ENCODE measurements at places on chromosomes 16 and 17.

- peak; percentile 15 for DNase-seq
Measured at GRCh38 chr16:30418350-30419181, 11.2 kb downstream of the ZNF771 start.

- no peak for DNase-seq
Measured at GRCh38 chr17:55883149-55883548, 132.3 kb downstream of the PCTP start.

- DNase-seq: no peak
Measured at GRCh38 chr16:85125570-85126393, 13.5 kb upstream of the CIBAR2 start.

GRCh38 chr16:17258848-17259713 is 211.7 kb downstream of the XYLT1 start:
- no peak for DNase-seq

DNA sequence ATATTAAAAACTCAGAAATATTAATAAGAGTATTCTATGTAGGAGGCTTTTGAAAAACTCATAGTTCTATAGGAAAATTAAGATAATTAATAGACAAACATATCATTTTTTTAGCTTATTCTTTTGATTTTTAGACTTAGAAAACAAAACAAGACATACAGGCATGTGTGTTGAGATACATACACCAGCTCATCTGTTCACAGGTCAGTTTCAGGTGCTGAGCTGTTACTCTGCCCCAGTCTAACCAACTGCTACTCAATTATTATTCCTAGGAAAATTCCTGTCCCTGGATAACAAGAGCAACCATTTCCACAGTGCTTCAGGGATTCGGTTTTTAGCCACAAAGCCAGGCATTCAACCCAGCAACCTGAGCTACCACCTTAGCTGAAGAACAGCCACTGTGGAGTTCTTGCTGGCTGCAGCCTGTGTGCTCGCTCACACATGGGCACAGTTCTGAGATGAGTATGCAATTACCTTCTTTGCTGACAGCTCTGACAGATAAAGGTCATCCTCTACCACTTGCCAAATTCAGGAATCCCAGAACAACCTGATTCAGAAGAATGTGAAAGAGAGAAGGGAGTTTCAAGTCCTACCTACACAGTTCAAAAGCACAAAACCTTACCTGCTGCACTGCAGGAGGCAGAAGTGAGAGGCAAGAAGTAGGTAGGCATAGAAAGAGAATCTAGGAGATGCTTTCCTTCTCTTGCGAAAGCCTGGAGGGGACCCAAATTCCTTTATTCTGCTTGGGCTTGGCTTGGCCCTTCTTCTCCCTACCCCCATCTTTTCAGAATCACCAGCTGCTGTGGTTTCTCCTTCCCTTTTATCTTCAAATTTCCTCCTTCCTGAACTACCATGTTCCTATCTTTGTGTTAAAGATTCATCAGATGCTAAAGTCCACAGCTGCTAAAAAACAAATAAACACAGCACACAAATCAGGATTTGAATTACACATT is 62.7 kb downstream of the TEX2 start:
- DNase-seq: no peak

All from occipital lobe (tissue), 3 donors.